ENCODE measurements at places on chromosomes 7 and 10. TPM values are rescaled to one million over a fixed set of nuclear protein-coding genes. Genes with fewer than 3 reads are reported as not detected.
A peak's percentile ranks its signal among the peaks of the same experiment; 100 is the strongest.

DNA sequence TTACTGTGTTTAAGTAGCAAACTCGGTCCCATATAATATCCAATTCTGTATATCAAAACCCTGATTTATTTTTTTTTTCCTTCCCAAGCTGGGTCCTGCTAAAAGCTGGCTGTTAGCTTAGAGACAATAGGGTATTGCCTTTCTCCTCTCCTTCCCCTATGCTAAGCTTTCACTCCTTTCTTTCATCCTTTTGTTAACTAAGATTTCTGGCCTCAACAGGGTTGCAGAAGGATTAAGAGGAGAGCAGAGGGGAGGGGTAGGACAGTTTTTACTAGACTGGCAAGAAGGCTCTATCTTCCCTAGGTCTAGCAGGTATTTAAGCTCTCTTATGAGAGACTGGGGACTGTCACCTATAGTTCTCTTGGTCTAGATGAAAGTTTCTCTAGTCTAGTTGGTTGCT lies 229.2 kb downstream of the KCND2 start:
- DNase-seq, result no peak

DNA sequence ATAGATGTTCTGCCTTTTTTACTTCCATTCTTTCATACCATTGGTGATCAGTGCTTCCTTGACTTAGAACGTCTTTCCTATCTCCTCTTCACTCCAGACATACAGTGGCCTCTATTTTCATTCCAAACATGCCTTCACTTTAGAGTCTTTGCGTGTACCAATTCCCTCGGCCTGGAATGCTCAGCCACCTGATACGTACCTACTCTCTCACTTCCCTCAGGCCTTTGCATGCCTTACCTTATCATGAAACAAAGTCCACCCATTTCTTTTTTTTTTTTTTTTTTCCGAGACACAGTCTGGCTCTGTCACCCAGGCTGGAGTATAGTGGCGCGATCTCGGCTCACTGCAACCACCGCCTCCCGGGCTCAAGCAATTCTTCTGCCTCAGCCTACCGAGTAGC lies 2.2 kb upstream of the CCNJ start:
- DNase-seq, result no peak

DNA sequence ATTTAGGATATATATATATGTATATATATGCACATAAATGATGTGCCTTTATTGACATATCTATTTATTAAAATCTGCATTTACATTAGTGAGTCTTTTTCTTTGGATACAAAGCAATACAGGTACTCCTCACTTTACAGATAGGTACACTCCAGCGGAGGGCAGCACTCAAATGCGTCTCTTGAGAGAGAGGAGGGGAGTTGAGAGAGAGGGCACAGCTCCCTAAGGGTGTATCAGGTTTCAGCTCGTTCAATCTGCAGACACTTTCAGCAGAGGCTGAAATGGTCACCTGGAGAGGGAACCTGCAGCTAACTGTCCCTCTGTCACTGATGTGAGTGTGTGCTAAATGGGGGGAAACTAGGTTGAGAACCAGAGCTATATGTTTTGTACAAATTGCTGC lies 21.5 kb downstream of the C10orf53 start:
- DNase-seq, result no peak

DNA sequence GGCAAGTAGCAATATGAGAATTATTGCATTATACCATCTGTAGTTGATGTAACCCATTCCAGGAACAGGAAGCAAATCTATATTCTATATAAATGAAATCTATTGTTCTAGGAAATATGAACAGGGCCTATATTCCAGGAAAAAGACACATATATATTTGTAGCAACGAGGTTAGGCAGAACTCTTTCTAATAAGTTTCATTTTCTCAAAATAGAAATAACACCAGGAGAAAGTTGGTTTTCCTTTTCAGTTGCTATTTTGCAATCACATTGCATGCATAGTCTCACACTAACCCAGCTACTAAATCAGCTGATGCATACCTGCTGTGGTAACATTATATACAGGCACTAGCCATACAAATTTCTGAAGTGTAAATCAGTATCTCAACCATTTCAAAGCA lies 6.2 kb upstream of the IFIT2 start:
- DNase-seq, result no peak

DNA sequence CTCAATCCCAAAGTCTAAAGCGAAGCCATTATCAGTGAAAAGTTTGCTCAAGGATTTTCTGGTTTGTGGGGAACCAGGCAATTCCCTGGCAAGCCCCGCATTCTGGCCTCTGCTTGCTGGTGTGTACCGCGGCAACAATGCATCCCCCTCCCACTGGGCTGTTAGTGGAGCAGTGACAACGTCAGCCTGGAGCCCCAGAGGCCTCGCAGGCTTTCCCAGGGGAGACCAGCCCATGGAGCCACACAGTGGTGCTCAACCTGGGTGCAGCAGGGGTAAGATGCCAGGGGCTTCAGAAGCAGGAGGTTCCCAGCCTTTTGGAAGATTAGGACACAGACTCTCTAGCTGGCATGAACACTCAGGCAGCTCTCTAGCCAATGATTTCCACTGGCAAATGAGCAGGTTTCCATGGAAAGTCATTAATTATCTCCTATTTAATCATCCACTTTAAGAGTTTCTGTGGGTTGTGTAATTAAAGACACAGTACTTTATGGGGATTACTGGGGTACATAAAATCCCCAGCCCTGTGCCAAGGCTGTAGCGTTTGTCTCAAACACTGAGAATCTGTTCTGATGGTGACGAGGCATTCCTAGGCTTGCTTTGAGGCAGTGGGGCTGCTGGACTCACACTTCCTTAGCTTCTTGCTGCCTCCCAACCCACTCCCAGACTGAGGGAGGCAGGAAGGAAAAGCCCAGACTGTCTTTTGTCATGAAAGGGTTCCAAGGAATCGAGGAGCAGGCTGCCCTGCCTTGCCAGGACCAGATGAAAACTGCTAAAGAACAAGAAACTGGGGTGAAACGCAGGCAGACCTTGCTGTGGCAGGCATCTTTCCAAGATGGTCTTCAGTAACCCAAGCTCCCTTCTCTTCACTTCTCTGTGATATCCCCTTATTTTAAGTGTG lies 411.9 kb upstream of the SHH start:
- DNase-seq, result no peak

GRCh38 chr7:84900215-84900614 lies 286.6 kb downstream of the SEMA3D start:
- DNase-seq, result no peak

GRCh38 chr7:35467456-35467978 lies 213.6 kb upstream of the TBX20 start:
- no peak for DNase-seq

DNA sequence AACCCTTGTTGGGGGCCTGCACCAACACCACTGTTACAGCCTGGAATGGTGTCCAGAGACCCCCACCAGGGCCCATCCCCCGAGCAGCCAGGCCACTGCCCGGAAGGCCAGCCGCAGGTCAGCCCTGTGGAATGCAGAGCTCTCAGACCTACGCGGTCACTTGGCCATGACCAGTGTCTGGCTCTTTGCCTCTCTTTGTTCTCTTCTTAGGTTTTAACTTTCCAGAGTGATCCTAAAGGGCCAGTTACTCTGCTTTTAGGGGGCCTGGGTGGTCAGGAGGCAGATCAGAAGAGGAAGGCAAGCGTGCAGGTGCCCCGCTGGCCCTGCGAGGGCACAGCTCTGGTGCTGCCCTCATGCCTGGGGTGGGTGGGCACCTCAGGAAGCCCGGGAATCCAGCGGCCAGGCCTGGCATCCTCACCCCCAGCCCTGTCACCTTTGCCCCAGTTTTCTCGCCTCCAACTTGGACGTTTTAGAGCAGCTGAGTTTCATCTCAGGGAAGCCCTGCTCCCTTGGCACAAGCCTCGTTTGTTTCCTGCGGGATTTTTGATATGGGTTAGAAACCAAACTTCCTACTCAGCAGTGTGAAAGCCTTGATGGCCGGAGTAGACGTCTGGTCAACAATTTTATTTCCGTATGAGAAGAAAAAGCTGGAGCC lies 62.5 kb upstream of the CHST15 start:
- no peak for DNase-seq

- no peak for DNase-seq
Observed at GRCh38 chr10:50404021-50404773, 152.9 kb upstream of the ASAH2 start.

- DNase-seq, result peak; percentile 85
Observed at GRCh38 chr7:4681886-4682620, at the start of gene FOXK1. Gene FOXK1 (plus strand): TSS chr7:4682295. CDS start chr7:4682309, 14 bp downstream.

- no peak for DNase-seq
Observed at GRCh38 chr10:104002911-104003310, 36.0 kb downstream of the SLK start.

DNA sequence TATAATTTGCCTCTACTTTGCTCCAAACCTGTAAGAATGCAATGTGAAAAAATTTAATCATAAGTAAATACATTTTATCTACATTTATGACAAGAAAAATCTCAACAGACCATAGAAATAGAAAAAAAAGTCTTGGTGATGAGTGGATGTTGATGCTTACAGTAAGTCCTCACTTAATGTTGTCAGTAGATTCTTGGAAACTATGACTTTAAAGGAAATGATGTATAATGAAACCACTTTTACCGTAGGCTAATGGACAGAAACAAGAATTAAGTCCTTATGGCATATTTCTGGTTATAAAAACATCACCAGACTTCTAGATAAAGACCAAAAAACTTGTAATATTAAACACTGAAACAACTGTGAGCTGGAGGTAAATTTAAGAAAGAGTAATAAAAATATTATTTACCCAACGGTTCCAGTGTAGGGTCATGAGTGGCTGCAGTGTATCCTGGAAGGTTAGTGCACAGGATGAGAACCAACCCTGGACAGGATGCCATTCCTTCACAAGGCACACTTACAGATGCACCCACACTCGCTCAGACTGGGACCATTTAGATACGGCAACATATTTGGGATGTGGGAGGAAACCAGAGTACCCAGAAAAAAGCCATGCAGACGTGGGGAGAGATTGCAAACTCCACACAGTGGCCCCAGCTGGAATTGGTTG lies 76.3 kb downstream of the GLCCI1 start:
- DNase-seq, result no peak

- no peak for DNase-seq
Observed at GRCh38 chr10:73159038-73159648, 8.7 kb downstream of the ECD start.

GRCh38 chr10:49457686-49458085 lies 61.8 kb upstream of the DRGX start:
- peak; percentile 23 for DNase-seq

DNA sequence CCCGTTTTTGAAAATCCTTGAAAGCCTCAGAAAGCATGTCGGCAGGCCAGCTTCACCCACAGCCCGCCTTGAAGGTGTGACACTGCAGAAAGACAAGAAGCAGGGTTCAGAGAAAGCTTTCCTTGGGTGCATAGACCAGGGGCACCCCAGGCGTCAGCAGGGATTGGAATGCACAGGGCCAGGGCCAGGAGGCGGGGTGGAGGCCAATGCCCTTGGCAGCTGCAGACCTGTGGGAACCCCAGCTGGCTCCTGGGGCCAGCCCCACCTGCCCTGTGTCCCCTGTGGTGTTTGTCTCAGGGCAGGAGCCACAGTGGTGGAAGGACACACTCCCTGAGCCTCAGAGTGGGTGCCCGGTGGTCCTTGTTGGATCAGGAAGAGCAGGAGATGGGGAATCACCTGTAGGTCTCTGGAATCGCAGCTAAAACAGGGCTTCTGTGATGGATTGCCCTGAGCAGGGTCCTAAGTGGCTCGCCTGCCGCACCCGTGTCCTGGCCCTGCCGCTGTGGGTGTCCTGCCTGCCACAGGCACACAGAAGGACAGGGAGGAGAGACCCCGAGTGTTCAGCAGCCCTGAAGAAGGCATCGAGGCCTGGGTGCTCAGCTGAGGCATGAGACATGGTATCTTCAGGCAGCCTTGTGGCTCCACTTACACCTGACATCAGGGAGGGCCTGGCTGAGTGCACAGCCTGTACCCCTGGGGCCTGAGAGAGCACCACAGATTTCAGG lies 32.5 kb downstream of the ANXA8 start:
- DNase-seq, result no peak

DNA sequence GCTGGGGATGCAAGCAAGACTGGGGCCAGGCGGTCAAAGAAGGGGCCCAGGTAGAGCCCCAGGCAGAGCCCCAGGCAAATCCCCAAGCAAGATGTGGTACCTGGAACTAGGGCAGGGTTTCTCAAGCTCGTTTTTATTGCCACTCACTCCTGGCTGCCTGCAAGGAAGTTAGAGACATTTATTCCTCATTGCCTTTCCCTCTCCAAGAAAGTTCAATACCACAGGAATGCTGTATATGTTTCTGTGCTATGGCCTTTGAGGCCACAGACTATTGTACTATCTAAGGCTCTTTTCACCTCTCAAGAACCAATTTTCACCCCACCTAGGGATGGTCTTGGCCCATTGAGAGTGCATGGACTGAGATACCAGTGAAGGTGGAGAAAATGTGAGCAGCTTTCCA lies 71.3 kb downstream of the TACC2 start:
- no peak for DNase-seq

- peak; percentile 8 for DNase-seq
Observed at GRCh38 chr10:95655571-95656290, 780 bp downstream of the ALDH18A1 start.

DNA sequence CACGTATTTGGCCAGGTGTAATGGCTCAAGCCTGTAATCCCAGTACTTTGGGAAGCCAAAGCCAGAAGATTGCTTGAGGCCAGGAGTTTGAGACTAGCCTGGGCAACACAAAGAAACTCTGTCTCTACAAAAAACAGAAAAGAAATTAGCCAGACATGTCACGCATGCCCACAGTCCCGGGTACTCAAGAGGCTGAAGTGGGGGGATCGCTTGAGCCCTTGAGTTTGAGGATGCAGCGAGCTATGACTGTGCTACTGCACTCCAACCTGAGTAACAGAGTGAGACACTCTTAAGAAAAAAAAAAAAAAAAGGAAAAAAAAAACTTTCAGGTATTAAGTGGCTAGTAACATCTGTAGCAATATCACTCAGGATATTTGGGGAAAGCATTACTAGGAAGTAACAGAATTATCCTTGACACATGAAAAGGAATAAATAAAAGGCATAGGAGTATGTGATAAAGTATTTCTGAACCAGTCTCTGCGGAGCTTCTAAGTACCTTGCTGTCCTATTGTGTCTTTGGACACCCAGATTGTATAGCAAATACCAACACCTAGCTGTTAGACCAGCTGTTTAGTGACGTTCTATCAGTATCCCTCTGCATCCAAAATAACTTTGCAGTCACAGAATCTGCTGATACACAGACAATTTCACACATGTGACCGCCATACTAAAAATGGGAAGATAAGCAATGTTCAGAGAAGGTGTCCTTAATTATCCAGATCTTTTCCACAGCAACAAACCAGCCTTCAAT lies 74.4 kb downstream of the CYTH3 start:
- no peak for DNase-seq

The TET1 gene
- polyA plus RNA-seq, result 18.5 TPM

The DRGX gene
- polyA plus RNA-seq, result not detected

The HOXA7 gene
- 4.0 TPM for polyA plus RNA-seq

The FAM241B gene
- polyA plus RNA-seq, result 7.4 TPM

The LIPF gene
- not detected for polyA plus RNA-seq

The EMX2 gene
- polyA plus RNA-seq, result 0.31 TPM
